ENCODE measurements at places on chromosomes 11 and 22.

DNA sequence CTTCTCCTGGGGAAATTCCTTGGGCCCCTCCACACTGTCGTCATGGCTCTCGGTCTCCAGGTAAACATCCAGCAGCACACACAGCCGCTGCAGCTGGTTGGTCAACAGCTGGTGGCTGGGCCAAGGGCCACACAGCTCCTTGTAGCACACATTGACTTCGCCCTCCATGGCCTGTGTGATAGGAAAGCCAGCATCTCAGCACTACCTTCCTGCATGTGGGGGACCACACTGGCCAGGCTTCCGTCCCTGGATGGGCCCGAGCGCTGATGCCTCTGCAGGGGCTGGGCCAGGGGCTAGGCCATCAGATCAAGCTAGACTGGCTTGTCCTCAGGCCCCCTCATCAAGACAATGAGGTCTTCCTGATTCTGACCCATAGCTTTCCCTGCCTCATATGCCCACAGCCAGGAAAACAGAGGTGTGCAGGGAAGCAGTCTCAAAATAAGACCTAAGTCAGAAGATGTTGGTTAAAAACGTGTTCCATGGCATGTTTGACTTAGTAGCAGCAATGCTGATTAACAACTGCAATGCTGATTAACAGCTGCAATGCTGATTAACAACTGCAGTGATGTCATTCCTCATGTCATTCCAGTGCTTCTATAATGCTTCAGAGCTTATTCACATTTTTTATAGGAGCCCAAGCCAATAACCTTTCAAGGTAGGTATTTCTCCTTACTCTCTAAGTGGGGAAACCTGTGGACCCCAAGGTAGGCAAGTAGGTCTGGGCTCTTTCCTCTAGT, 31.3 kb downstream of the NEFH start:
- H3K4me1 ChIP-seq, result no peaks in the 10 kb centered on the region
- H3K36me3 ChIP-seq, result peaks cover 38% of the 10 kb centered on the region
- H3K27me3 ChIP-seq, result no peaks in the 10 kb centered on the region
- no peak overlapping the region for H3K4me3 ChIP-seq
- DNase-seq, result no peak

DNA sequence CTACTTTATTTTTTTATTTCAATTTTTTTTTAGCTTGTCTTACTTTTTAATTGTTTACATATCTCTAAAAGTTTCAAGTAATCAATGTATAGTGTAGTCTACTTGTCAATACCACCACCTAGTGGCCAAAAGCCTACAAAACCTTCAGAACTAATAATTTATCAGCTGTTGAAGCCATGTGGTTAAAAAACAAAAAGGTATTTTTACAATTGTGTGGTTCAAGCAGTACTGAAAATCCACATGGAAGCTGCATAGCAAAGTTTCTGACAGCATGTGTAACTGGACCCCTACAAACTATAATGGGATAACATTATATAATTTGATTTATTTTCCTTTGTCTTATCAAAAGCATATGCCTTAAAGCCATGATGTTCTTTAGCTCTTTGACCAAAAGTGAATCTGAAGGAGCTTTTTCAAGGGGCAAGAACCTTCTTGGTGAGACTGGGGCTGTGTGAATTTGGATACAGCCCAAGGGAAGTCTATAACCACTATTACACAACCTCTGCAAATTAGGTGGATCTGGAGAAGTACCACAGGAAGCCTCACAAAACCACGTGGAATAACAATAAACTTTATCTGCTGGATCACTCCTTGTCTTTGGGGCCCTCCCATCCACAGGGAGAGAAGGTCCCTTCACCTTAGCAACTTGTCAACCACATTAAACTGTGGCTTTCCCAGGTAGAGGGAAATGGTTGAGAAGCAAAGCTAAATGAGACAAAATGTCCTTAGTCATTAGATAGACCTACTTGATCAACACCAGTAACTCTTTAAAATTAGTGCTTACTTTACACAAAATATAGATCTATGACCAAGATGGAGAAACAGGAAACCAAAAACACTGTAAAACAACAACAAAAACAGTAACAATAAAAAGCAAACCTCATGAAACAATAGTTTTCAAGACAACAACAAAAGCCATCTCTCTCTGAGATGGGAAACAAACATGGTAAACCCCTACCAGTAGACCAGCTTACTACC, 9.9 kb downstream of the NARS2 start:
- peaks cover 35% of the 10 kb centered on the region for H3K4me1 ChIP-seq
- no peaks in the 10 kb centered on the region for H3K27me3 ChIP-seq
- peaks cover 7% of the 10 kb centered on the region for H3K36me3 ChIP-seq
- H3K27ac ChIP-seq, result no peak overlapping the region
- DNase-seq, result no peak

- no peaks in the 10 kb centered on the region for H3K27me3 ChIP-seq
- no peak overlapping the region for H3K4me3 ChIP-seq
- H3K27ac ChIP-seq, result no peak overlapping the region
- no peaks in the 10 kb centered on the region for H3K36me3 ChIP-seq
These were observed 34.6 kb downstream of the IFT27 start for GRCh38 chr22:36741204-36741793.

DNA sequence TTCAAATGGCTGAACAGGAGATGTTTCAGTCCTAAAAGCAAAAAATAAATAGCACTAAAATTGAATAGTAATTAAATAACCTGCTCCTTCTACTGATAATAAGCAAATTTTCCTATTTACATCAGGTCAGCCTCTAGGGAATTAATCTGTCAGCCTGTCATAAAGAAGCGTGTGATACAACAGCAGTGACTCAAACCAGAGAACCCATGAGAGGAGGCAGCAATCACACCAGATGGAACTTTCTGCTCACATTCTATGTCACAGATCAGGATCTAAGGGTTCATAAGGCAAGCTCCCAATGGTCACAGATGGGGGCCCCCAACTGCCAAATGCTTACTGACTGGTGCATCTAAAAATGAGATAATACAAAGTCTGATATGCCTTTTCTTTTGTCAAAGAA, 41.1 kb downstream of the RBFOX2 start:
- H3K27me3 ChIP-seq, result no peaks in the 10 kb centered on the region
- no peak overlapping the region for H3K4me3 ChIP-seq
- no peak for DNase-seq
- H3K27ac ChIP-seq, result no peak overlapping the region
- peaks cover 2% of the 10 kb centered on the region for H3K36me3 ChIP-seq

DNA sequence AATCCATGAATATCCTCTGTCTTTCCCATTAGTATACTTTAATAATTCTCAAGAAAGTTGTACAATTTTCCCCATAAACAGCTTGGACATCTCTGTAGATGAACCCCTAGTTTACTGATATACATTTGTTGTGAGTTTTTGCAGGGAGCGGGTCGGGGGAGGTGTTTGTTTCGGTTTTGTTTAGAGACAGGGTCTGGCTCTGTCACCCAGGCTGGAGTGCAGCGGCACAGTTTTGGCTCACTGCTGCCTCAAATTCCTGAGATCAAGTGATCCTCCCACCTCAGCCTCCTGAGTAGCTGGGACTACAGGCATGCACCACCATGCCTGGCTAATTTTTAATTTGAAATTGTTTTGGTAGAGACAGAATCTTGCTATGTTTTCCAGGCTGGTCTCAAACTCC, 57.6 kb downstream of the IGLL5 start:
- no peaks in the 10 kb centered on the region for H3K36me3 ChIP-seq
- H3K27ac ChIP-seq, result no peak overlapping the region
- no peak for DNase-seq

DNA sequence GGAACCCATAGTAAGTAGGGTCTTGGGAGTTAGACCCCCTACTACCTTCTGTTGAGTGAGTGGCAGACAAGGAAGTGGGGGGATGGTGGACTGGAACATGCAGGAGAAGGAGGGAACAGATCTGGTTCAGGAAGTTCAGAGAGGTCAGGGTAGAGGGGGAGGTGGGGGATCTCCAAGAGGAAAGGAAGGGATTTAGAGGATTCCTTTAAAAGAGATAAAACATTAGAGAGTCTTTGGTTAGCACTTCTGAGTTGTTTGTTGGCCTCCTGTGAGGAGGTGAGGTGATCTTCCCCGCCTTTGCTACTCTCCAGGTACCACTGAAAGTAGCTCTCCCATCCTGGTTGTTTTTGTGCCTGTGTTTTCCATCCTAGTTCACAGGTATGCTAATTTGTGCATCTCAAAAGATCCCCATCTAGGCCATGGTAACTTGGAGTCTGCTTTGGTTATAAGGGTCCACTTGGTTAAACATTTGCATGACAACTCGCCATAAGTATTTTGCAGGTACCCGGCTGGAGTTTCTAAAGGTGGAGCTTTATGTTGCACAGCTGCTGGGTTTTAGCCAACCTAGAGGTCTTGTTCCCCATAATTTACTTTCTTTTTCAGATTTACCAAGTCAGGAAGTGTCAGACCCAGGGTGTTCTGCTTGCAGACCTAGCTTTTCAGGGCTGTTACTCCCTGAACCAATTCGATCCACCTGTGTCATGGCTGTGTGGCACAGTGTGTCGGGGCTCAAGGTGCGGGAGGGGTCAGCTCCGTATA, 79.3 kb upstream of the SORL1 start:
- no peaks in the 10 kb centered on the region for H3K36me3 ChIP-seq
- DNase-seq, result no peak
- peaks cover 8% of the 10 kb centered on the region for H3K27me3 ChIP-seq
- H3K4me1 ChIP-seq, result no peaks in the 10 kb centered on the region
- no peak overlapping the region for H3K4me3 ChIP-seq
- H3K27ac ChIP-seq, result no peak overlapping the region

GRCh38 chr11:118996926-118997626, 862 bp upstream of the CENATAC start:
- DNase-seq, result no peak
- H3K27me3 ChIP-seq, result no peaks in the 10 kb centered on the region
- peaks cover 3% of the 10 kb centered on the region for H3K36me3 ChIP-seq
- H3K4me1 ChIP-seq, result peaks cover 26% of the 10 kb centered on the region

DNA sequence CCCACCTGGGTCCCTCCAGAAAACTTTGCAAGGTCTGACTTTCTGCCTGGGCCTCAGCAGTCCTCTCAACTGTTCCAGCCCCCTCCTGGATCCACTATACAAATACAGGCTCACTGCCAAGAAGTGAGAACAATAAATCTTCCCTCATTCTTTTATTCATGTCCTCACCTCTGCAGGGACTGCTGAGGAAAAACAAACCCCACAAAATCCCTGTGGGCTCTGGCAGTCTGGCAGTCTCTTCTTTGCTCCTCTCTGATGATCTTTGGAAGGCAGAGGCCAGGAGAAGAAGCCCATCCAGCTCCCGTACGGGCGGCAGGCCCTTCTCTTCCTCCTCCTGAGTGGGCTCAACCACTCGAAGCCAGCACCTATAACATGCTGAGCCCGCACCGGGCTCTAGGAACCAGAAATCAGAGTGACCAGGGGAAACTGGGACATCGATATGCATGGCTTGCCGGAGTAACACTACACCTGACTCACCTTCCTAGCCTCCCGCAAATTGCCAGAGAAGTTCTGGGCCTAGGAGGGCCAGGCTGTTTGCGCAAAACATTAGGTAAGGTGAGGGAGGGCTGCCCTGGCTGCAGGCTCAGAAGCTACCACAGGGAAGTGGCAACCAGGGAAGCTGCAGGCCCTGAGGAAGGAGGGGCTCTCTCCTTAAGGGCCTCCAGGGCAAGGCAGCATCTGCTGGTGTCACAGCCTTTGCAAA, 24.2 kb downstream of the TMPRSS5 start:
- no peaks in the 10 kb centered on the region for H3K4me1 ChIP-seq
- no peak overlapping the region for H3K27ac ChIP-seq
- H3K27me3 ChIP-seq, result peaks cover 7% of the 10 kb centered on the region

DNA sequence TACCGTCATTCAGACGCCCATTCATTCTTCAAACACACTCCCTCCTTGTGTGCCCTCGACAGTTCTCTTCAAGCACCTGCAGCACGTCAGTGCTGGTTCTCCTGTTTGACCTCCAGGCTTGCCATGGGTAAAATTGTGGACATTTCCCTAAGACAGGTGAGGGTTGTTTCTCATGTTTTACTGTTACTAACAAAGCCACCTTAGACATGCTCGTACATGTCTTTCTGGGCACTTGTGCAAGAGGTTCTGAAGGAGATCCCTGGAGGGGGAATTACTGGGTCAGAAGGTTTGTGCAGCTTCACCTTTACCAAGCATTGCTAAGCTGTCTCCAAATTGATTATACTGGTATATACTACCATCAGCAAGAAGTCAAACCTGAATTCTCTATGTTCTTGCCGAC, 189.7 kb upstream of the TMEM45B start:
- H3K27ac ChIP-seq, result no peak overlapping the region
- H3K36me3 ChIP-seq, result no peaks in the 10 kb centered on the region

DNA sequence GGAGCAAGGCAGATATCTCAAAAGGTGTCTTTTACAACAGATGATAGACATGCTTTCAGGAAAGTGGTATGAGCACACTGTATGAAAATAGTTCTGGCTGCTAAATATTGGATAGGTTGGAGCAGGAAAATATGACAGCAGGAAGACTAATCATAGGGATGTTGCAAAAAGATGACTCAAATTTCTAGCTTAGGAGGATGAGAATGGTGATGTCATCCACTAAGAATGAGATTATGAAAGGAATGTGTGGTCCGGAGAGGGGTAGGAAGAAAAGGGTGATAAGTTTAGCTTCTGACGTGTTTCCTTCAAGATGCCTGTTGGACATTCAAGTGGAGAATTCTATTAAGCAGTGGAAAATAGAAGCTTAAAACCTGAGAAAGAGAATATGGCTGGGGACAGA, 46.4 kb downstream of the RCN1 start:
- H3K4me1 ChIP-seq, result peaks cover 17% of the 10 kb centered on the region
- no peaks in the 10 kb centered on the region for H3K36me3 ChIP-seq
- H3K4me3 ChIP-seq, result no peak overlapping the region
- DNase-seq, result peak; percentile 82

DNA sequence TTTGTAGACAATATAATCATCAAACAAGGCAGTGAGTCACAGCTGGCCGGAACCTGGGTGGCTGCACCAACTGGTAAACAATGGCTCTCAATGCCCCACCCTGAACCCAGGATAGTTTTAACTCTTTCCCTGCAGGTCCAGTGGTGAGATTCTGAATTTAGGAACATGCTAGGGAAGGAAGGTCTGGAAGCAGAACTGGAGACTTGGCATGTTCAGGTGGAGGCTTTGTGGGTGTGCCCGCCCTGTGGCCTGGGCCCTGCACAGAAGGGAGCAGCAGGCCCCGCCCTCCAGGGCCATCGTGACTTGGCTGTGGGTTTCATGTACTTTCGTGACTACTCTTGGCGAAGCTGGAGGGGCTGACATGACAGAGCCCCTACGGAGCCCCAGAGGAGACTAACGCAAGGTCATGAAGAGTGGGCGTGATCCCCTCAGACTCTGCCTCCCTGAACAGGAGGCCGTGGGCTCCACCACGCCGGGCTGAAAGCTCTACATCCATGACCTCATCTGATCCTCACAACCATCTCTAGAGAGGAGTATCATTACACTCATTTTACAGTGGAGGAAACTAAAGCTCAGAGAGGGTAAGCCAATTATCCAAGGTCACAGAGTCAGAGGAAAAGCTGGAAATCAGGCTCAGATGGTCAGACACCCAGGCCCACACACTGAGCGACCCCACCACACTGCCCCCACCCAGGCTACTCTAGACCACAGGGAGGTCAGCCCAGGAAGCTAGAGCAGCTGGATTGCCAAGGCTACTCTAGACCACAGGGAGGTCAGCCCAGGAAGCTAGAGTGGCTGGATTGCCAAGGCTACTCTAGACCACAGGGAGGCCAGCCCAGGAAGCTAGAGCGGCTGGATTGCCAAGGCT, 27.3 kb downstream of the MAFF start:
- peak overlapping the region; percentile 96 for H3K27ac ChIP-seq
- peaks cover 55% of the 10 kb centered on the region for H3K36me3 ChIP-seq
- no peak overlapping the region for H3K4me3 ChIP-seq
- H3K4me1 ChIP-seq, result peaks cover 24% of the 10 kb centered on the region

- no peaks in the 10 kb centered on the region for H3K4me1 ChIP-seq
- H3K36me3 ChIP-seq, result no peaks in the 10 kb centered on the region
- H3K27ac ChIP-seq, result no peak overlapping the region
- DNase-seq, result no peak
- H3K27me3 ChIP-seq, result no peaks in the 10 kb centered on the region
These were observed 1210.1 kb upstream of the TENM4 start for GRCh38 chr11:80650966-80651365.
